Stimulated activated CD8-positive, alpha-beta memory T cell treated with anti-CD3 and anti-CD28 coated beads, Interleukin-4, amount 100 ng/mL, for 24 hours (primary cell): ENCODE measurements at places on chromosomes 16 and 17.

GRCh38 chr17:9022573-9023391, 1.5 kb downstream of the NTN1 start:
- DNase-seq: no peak

DNA sequence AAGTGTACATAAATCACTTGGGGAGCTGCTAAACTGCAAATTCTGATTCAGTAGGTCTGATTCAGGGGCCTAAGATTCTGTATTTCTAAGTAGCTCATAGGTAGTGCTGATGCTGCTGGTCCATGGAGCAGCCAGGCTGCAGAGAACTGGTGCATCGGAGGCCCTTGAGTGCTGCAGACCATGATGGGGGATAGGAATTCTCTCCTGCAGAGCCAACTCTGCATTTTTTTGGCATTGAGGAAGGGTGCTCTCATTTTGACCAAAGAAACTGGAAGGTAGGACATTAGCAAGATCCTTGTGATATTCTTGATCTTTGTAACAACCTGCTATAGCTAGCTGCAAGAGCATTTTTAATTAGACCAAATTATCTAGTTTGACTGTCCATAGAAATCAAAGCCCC, 4.7 kb downstream of the HOXB2 start:
- DNase-seq: no peak

GRCh38 chr16:73206151-73206707, 158.3 kb upstream of the ZFHX3 start:
- no peak for DNase-seq

DNA sequence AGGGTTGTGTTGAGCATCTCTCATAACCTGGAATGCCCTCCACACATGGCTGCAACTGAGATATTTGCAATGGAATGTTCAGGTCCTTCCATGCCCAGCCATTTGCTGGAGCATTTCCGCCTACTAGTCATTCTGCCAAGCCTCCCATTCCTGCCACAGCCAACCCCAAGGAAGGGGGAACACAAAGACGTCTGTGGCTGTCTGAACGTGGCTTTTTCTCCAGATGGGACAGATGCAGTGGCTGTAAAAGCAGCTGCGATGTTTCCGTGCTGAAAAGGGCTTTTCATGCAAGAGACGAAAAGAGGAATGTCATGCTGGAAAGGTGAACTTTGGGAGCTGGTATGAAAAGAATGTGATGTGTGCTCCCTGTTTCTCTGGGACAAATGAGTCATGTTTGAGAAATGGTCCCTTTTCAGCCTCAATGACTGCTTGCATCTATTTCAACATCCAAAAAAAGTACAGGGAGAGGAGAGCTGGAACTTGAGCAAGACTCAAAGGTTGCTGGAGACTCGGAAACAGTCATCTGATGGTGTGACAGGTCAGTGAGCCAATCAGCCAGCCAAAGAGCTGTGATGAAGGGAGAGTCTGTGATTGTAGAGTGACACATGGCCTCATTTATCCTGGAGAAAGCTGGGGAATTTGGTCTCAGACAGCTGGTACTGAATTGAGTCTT, 208.9 kb downstream of the SHISA9 start:
- no peak for DNase-seq

DNA sequence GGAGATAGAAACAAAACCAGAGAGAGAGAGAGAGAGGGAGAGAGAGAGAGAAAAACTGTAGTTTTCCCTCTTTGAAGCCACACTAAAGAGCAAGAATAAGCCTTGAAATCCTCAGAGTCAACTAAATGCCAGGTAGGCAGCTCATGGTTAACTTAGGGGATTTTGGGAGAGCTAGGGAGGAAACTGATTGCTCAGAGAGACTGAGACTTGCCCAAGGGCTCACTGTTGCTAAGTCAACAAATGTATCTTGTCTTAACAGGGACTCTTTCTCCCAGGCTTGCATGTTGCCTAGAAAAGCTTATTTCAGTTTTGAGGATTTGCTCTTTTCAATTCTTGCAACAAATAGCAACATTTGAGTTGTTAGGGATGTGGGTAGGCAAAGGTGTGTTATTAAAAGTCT, 4.5 kb upstream of the SLC5A11 start:
- DNase-seq: no peak

GRCh38 chr16:86994215-86994614, 323.0 kb downstream of the C16orf95 start:
- DNase-seq: no peak

DNA sequence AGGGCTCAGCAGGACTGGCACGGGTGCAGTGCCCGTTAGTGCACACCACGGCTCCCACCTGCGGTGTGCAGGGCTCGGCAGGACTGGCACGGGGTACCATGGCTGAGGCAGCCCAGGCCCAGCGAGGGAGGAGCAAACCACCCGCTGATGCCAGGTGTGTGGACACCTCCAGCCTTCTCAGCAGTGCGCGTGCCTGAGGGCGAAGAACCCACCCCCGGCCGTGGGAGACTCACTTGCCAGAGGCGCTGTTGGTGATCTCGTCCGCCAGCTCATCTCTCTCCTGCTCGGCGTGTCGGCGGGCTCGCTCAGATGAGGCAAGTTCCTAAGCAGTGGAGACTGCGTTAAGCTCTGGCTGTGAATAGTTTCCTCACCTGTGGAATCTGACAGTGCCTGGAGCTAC, 45.4 kb downstream of the NDEL1 start:
- DNase-seq: no peak

- DNase-seq: no peak
Measured at GRCh38 chr16:22397464-22397863, 23.0 kb upstream of the CDR2 start.

DNA sequence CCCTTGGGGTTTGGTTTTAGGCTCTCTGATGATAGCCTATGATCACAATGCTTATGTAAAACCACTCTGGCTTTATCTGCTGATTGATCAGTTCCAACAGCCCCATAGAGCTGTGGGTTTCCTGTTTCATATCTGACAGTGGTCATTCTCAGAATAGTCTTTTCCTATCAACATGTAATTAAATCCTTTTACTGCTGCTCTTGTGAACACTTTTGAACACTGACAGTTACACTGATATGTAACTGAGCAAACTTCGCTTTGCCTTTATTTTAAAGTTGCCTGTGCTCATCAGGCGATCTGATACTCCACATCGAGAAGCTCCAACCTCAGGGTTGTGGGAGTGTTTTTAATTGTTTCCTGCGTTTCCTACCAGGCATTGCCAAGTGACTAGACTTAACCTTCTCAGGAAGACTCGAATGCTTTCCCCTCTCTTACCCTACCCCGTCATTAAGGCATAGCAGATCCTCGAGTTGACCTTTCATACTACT, 17.3 kb upstream of the CLEC18B start:
- DNase-seq: no peak

DNA sequence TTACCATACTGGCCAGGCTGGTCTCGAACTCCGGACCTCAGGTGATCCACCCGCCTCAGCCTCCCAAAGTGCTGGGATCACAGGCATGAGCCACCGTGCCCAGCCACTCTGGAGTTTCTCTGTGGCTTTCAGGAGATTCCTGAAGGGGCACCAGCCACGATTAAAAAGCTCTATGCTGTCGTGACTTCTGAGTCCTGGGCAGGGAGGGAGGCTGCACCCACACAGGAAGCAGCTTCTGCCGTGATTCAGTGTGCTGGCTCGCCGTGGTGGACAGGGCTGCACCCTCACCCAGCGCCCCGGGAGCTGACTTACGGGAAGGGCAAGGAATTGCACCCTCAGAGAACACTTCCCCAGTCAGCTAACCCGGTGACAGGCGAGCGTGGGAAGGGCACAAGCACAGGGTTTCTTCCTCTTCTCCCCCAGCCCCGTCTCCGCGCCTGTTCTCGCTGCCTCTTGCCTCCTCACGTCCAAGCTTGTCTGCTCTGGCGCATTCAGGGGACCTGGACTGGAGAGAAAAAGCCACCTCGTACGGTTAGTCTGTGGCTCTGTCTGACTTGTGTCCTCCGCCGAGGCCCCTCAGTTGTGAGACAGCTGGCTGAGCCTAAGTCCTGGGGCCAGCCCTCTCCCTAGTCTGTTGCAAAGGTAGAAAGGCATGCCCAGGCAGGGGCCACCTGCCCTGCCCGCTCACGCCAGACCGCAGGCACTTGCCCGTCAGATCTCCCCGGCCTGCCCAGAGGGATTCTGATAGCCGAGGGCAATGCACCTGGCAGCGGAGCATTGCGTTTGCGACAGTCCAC, 145.0 kb downstream of the SEC14L1 start:
- no peak for DNase-seq

GRCh38 chr16:31874366-31875111, 932 bp downstream of the ZNF267 start:
- no peak for DNase-seq

GRCh38 chr17:21017256-21017655, 25.6 kb downstream of the USP22 start:
- no peak for DNase-seq

GRCh38 chr16:28107232-28107631, 43.7 kb upstream of the GSG1L start:
- DNase-seq: no peak

DNA sequence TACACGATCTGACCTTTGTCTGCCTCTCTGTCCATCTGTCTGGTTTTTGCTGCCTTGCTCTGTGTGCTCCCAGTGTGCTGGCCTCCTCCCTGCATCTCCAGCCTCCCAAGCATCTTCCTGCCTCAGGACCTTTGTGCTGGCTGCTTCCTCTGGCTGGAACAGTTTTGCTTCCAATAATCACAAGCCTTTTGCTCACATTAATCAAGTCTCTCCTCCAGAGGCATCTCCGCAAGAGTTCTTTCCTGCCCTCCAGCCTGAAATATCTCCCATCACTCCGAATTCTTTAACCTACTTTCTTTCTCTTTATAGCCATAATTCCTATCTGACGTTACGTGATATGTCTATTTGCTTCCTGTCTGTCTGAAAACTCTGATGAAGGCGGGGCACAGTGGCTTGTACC, 267.1 kb downstream of the ABCC12 start:
- DNase-seq: no peak

GRCh38 chr16:86918637-86919036, 340.3 kb downstream of the FOXL1 start:
- DNase-seq: no peak

DNA sequence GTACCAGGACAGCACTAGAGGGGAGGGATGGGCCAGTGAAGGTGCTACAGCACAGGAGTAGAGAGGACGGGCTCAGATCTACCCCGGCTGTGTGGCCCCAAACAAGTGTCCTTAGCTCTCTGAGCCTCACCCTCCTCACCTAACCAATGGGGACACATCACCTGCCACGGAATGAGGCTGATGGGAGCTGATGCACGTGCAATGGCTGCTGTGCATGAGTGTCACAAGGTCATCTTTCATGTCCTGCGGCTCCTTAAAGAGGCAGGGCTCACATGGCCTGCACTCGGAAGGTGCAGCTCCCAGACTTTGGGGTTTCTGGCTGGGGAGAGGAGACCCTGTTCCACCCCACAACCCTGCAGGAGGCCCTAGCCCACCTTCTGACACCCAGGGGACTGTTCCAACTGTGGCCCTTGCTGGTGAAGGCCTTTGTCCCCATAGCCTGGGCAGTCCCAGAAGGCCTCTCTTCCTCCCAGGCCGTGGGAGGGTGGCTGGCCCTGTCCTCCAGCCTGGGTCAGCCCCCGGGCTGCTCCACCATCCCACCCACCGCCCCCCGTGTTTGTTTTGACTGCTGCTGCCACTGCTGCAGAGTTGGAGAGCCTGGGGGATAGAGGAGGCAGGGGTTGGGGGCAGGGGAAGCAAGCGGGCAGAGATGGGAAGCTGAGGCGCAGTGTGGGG, 10.5 kb downstream of the HAP1 start:
- no peak for DNase-seq

- DNase-seq: peak; percentile 4
Measured at GRCh38 chr17:35612924-35613521, 25.9 kb downstream of the AP2B1 start.

- no peak for DNase-seq
Measured at GRCh38 chr17:78046923-78047322, 81.6 kb downstream of the TMC6 start.

GRCh38 chr17:35716897-35717465, 14.5 kb upstream of the RASL10B start:
- no peak for DNase-seq

DNA sequence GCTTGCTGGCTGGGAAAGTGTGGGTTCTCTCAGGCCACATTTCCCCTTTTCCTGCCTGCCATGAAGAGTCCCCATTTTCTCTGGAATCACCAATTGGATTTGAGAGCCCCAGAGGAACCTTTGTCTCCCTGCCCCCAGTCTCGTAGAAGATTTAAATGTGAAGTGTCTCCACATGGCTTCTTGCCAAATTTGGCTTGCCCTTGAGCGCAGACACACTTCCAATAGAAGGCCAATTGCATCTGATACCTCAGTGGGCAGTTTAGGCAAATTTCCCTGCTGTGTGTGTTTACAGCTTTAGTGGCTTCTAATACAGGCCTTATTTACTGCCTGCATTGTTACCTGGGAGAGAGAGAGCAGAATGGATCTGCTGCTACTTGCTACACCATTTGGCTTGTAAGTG, 29.7 kb downstream of the CDK5R1 start:
- DNase-seq: no peak

DNA sequence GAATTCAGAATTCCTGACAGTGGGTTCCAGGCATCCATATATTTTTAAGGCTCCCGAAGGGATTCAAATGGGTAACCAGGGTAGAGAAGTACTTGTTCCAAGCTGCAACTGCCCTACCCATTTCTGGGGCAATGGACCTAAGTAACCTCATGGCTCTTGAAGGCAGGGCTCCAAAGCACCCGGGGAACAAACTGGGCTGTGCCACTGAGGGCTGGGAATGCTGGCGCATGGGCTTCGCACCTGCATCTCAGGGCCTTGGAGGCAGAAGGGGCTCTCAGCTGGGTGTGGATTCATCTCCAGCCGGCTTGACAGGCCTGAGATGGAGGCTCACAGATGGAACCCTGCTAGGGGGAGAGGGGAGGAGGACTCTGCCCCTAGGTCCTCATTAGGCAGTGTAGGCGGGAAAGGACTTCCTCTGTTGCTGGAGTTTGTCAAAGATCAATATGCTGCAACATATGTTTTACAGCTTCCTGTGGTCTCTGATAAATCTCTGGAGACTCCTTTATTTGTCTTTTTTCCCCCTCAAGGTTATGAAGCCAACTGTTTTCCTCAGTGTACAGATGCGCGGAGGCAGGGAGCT, 232.3 kb upstream of the NLRP1 start:
- DNase-seq: no peak

- DNase-seq: no peak
Measured at GRCh38 chr16:8376430-8376829, 213.9 kb downstream of the TMEM114 start.

GRCh38 chr16:4689864-4690704, 3.3 kb upstream of the NUDT16L1 start:
- no peak for DNase-seq

DNA sequence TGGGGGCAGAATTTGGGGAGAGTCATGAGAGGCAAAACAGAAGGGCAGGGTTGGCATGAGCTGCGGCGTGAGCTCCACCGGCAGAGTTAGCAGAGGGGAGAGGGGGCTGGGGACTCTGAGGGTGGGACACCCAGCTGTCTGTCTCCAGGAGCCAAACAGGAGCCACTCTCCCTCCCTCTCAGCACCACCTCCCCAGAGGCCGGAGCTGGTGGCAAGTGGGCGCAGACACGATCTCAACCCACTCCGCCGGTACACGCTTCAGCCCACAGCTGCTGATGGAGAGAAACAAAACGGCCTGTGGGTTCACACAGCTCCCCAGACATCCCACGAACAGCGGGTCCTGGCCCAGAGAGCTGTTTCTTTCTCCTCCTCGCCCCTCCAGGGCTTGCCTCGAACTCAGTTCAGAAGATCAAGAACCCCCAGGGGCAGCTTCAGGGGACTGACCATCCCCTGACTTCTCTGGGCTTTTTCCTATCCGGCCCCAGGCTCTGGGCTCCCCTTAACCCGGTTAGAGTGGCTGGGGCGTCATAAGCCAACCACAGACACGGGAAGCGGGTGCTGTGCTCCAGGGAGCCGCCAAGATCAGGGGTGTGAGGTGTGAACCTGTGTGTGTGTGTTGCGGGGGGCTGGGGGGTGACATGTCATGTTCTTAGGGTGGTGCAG, 7.6 kb downstream of the RHBDF2 start:
- no peak for DNase-seq
